ENCODE measurements at places on chromosomes 12 and 14.
A peak's percentile ranks its signal among the peaks of the same experiment; 100 is the strongest.

DNA sequence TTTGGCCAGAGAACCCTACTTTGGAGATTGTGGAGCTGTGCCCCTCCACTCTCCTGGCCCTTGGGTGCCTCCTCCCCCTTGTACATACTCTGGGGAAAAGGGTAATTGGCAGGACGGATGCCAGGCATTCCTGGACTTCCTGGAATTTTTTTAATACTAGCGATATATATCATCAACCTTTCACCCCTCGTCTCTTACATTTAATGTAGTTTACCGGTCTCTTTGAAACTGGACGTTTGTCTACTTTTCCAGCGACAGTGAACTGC lies 767 bp upstream of the CRY1 start:
- no peaks in the 10 kb centered on the region for H3K27me3 ChIP-seq
- peak overlapping the region; percentile 52 for H3K4me3 ChIP-seq
- no peak for DNase-seq
- H3K27ac ChIP-seq = no peak overlapping the region
- no peaks in the 10 kb centered on the region for H3K36me3 ChIP-seq

- no peaks in the 10 kb centered on the region for H3K36me3 ChIP-seq
- H3K27me3 ChIP-seq = no peaks in the 10 kb centered on the region
- H3K27ac ChIP-seq = no peak overlapping the region
- no peaks in the 10 kb centered on the region for H3K4me1 ChIP-seq
- H3K4me3 ChIP-seq = no peak overlapping the region
These were observed 39.5 kb downstream of the BEGAIN start for GRCh38 chr14:100547633-100548294.

DNA sequence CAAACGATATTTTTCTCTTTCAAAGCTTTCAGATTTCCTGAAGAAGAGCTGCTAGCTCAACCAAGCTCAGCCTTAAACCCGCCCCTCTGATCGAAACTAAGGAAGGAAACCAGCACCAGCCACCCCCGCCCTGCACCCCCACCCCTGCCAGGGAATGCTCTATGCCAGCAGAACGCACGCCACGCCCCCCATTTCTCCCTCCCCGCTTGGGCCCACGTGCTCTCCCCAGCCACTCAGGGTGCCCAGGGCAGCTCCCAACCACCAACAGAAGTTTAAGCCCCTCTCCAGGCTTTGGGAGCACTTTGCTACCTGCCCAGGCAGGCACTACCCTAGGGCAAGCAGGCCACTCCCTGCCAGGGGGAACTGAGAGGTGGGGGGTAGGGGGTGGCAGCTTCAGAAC lies 18.8 kb upstream of the KRT78 start:
- no peaks in the 10 kb centered on the region for H3K4me1 ChIP-seq
- no peaks in the 10 kb centered on the region for H3K36me3 ChIP-seq
- H3K4me3 ChIP-seq = no peak overlapping the region
- no peak for DNase-seq

GRCh38 chr14:93274055-93274806 lies 58.6 kb downstream of the BTBD7 start:
- H3K4me1 ChIP-seq = peaks cover 4% of the 10 kb centered on the region
- no peak overlapping the region for H3K27ac ChIP-seq
- H3K36me3 ChIP-seq = no peaks in the 10 kb centered on the region

GRCh38 chr14:81132468-81132867 lies 88.3 kb downstream of the GTF2A1 start:
- H3K36me3 ChIP-seq = no peaks in the 10 kb centered on the region
- no peaks in the 10 kb centered on the region for H3K4me1 ChIP-seq
- DNase-seq = no peak

DNA sequence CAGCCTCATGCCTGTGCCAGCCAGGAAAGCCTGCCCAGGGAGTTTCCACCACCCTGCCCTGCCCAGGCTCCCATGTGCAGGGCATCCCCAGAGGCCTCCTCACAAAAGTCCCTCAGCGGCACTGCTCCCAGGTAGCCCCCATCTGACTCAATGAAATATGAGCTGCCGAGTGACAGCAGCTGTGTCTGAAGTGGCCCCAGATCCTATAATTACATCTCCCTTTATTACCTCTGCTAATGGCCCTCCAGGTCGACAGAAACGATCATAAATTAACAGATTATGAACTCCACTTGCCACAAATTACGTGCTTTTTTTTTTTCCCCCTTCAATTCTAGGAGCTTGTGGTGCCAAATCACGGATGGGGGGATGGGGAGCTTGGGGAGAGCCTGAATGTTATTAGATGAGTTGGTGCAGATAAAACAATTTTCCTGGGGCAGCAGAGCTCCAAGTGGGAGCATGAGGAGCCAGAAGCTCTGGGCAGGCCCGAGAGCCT lies 110.4 kb downstream of the ESRRB start:
- no peaks in the 10 kb centered on the region for H3K27me3 ChIP-seq
- no peak overlapping the region for H3K27ac ChIP-seq
- H3K36me3 ChIP-seq = no peaks in the 10 kb centered on the region
- no peaks in the 10 kb centered on the region for H3K4me1 ChIP-seq
- H3K4me3 ChIP-seq = no peak overlapping the region

DNA sequence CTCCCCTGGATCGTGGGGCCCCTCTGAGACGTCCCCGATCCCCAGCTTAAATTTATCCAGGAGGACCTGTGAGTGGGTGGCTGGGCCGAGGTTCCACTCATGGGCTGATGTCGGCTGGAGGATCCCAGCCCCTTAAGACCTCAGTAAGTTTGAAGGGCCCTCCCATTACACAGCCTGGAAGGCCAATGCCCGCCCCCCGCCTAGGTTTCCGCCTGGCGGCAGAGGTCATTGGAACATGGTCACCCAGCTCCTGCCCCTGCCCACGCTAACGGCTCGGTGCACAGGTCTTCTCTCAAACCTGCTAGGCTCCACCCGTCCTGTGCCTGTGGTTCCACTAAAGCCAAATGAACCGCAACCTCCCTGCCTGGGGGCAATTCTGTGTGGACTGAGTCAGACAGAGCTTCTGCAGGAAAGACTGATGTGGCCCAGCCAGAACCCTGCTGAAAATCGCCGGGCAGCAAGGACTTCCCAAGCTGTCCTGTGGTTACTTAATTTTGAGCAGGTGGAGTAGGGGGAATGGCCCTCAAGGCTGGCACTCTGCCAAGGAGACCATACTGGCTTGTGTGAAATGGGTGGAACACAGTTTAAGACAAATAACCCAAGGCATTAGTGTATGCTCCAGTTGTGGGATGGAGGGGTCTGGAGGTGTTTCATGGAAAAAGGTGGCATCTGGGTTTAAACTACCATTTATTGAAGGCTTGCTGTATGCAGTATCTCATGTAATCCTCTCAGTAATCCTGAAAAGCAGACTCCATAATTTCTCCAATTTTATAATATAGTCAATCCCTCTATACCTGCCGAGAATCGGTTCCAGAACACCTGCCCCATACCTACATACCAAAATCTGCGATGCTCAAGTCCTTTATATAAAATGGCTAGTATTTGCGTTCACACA lies 903 bp upstream of the NT5DC3 start:
- H3K27ac ChIP-seq = no peak overlapping the region
- H3K36me3 ChIP-seq = no peaks in the 10 kb centered on the region
- peak overlapping the region; percentile 52 for H3K4me3 ChIP-seq
- no peaks in the 10 kb centered on the region for H3K27me3 ChIP-seq

GRCh38 chr14:102731101-102731870 lies 46.0 kb upstream of the TRAF3 start:
- no peaks in the 10 kb centered on the region for H3K4me1 ChIP-seq
- DNase-seq = no peak
- no peaks in the 10 kb centered on the region for H3K27me3 ChIP-seq
- H3K27ac ChIP-seq = no peak overlapping the region

- no peak for DNase-seq
- H3K36me3 ChIP-seq = no peaks in the 10 kb centered on the region
- H3K27me3 ChIP-seq = peaks cover 59% of the 10 kb centered on the region
- no peak overlapping the region for H3K27ac ChIP-seq
- no peak overlapping the region for H3K4me3 ChIP-seq
These were observed 8.8 kb upstream of the FOXG1 start for GRCh38 chr14:28757786-28758185.

- peak overlapping the region; percentile 33 for H3K4me3 ChIP-seq
- no peaks in the 10 kb centered on the region for H3K36me3 ChIP-seq
- peaks cover 5% of the 10 kb centered on the region for H3K4me1 ChIP-seq
- peak; percentile 43 for DNase-seq
- peaks cover 38% of the 10 kb centered on the region for H3K27me3 ChIP-seq
- H3K27ac ChIP-seq = no peak overlapping the region
These were observed 646 bp upstream of the DNAJC22 start for GRCh38 chr12:49345825-49346658.

DNA sequence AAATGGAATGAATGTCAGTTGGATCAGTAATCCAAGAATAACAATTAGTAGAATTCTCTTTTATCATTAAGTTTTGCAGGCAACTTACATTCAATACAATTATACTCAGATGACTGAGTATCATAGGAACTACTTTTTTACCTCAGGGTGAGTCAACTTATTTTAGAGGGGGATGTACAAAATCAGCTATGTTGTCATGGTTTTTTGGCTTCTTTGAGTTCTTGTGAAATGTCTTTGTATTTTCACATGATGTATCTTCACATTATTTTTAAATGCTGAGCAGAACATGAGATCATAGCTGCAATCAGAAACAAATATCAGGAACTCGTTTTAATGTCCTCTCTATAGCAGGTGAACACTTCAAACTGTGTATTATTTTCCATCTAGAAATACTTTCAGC lies 65.3 kb upstream of the PTPRR start:
- no peaks in the 10 kb centered on the region for H3K36me3 ChIP-seq
- DNase-seq = no peak
- no peak overlapping the region for H3K27ac ChIP-seq
- no peaks in the 10 kb centered on the region for H3K4me1 ChIP-seq
- H3K27me3 ChIP-seq = no peaks in the 10 kb centered on the region

- no peaks in the 10 kb centered on the region for H3K27me3 ChIP-seq
- peaks cover 1% of the 10 kb centered on the region for H3K36me3 ChIP-seq
- H3K4me1 ChIP-seq = peaks cover 8% of the 10 kb centered on the region
These were observed 15.3 kb downstream of the CCDC88C start for GRCh38 chr14:91402348-91402747.

DNA sequence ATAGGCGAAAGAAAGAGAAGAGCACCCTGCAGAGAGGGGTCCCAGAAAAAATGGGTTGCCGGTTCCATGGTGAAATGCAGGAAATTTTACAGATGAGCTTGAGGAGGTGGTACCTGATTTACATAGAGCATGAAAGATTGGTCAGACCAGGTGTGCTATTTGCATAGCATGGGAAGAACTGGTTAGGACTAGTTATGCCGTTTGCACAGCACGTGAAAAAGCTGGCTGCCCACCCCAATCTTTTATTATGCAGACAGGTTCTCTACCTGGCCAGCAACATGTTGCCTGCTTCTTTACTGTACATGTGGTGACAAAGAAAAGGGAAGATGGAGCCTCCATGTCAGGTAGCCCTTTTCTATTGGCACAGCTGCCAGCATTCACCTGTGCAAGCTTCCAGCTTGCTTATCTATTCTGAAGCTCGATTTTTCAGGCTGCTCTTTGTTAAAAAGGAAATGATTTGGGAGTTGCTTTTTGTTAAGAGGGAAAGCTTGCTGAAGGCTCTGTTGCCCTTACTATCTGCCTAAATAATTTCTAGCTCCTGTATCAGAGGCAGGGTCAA lies 62.9 kb upstream of the ELK3 start:
- peaks cover 2% of the 10 kb centered on the region for H3K4me1 ChIP-seq
- H3K27me3 ChIP-seq = no peaks in the 10 kb centered on the region
- H3K4me3 ChIP-seq = no peak overlapping the region

GRCh38 chr14:89315493-89316470 lies 101.3 kb downstream of the FOXN3 start:
- H3K27me3 ChIP-seq = no peaks in the 10 kb centered on the region
- H3K4me1 ChIP-seq = peaks cover 6% of the 10 kb centered on the region
- no peak overlapping the region for H3K4me3 ChIP-seq
- DNase-seq = no peak
- no peaks in the 10 kb centered on the region for H3K36me3 ChIP-seq
- no peak overlapping the region for H3K27ac ChIP-seq

DNA sequence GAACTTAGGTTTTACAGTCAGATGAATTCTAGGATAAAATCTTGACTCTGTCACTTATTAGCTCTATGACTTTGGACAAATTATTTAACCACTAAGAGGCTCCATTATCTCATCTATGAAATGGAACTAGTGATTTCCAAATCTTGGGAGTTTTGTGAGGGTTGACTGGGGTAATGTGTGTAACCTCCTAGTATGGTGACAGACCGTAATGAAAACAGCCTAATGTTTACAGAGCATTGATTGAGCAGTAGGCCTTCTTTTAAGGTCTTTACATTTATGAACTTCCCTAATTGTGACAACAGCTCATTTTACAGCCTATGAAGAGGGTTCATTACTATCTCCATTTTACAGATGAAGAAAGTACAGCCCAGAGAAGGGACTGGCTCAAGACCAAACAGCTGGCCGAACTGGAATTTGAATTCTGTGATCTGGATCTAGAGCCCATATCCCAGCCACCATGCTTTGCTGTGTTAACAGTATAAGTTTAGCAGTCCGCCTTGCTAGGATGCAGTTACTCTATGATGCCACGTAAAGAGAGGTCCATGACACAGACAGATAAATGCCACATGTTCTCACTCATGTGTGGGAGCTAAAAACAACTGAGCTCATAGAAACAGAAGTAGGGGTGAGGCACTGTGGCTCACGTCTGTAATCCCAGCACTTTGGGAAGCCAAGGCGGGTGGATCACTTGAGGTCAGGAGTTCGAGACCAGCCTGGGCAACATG lies 9.1 kb upstream of the FBXL14 start:
- H3K27ac ChIP-seq = no peak overlapping the region
- H3K4me1 ChIP-seq = no peaks in the 10 kb centered on the region
- no peak overlapping the region for H3K4me3 ChIP-seq
- H3K36me3 ChIP-seq = no peaks in the 10 kb centered on the region
- no peak for DNase-seq
